ENCODE measurements at places on chromosomes 11 and 22.

DNA sequence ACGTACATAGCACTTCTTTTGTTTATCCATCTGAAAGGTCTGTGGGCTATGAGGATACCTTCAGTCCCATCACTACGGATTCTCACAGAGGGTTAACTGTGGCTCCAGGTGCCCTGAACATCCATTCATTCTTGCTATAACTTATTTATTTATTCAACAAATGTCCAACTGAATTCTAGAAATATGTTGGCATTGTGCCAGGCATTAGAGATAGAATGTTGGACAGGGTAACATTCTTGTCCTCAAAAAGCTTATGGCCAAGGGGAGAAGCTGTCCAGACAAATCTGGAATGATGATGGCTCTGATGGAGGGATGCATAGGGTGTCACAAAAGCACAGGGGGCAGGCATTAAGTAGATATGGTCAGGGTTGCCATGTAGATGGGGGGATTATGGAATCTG, 8.4 kb downstream of the OLFML1 start:
- DNase-seq, result no peak

DNA sequence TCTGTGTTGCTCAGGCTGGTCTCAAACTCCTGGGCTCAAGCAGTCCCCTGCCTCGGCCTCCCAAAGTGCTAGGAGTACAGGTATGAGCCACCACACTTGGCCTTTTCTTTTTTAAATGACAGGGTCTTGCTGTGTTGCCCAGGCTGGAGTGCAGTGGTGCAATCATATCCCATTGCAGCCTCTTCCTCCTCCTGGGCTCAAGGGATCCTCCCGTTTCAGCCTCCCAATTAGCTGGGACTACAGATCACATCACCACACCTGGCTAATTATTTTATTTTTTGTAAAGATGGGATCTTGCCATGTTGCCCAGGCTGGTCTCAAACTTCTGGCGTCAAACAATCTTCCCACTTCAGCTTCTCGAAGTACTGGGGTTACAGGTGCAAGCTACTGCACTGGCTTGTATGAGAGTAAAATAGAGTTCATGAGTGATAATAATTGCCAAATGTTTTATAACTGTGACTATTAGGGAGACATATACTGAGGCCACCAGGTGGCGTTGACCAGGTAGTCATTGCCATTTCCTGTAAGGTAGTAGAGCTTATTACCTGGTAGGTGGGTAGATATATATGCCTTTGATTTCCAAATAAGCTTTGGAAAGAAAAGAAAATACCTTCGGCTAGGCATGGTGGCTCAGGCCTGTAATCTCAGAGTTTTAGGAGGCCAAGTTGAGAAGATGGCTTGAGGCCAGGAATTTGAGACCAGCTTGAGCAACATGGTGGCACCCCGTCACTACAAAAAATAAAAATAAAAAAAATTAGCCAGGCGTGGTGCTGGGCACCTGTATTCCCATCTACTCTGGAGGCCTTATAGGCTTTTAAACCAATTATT, 5.4 kb downstream of the FDX1 start:
- DNase-seq, result no peak

DNA sequence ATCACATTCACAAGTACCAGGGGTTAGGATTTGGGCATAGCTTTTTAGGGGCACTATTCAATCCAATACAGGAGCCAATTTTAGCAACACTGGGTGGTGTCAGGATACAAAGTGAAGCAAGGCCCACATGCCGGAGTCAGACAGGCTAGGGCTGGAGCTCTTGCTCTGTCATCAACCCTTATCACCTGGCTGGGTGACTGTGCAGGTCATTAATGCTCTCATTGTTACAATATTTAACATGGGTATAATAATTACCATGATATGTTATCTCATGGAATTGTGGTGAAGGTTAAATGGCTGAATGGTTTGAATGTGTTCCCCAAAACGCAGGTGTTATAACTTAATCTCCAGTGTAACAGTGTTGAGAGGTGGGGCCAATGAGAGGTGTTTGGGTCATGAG, 143.3 kb upstream of the THY1 start:
- no peak for DNase-seq

DNA sequence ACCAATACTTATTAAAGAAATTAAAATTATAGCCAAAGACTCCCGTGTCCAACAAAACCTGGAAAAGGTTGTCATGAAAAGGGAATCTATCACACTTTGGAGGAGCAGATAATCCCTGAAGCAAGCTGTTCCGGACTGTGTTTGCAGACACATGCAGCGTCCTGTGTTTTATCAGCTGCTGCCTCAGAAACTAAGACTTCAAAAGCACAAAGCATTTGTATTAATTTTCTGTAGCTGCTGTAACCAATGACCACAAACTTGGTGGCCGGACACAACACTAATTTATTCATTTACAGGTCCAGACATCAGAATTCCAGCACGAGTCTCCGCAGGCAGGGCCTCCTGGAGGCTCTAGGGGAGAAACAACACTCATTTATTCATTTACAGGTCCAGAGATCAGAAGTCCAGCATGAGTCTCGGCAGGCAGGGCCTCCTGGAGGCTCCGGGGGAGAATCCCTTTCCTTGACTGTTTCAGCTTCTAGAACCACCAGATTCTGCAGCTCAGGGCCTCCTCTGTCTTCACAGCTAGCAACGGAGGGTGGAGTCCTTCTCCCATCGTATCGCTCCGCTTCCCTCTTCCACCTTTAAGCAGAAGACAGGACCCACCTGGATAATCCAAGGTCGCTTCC, 465.3 kb downstream of the BRD1 start:
- no peak for DNase-seq

DNA sequence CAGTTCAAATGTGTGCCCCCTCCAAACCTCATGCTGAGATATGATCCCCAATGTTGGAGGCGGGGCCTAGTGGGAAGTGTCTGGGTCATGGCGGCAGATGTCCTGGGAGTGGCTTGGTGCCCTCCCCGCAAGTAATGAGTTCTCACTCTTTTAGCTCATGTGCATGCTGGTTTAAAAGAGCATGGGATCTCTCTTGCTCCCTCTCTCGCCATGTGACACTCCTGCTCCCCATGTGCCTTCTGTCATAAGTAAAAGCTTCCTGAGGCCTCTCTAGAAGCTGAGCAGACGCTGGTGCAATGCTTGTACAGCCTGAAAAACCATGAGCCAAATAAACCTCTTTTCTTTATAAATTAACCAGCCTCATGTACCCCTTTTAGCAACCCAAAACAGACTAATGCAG, 98.8 kb downstream of the SGSM3 start:
- no peak for DNase-seq

GRCh38 chr11:43989162-43989981, 46.9 kb downstream of the C11orf96 start:
- no peak for DNase-seq

- DNase-seq, result no peak
Observed at GRCh38 chr11:83054904-83055380, 16.8 kb downstream of the RAB30 start.

- DNase-seq, result no peak
Observed at GRCh38 chr22:16957781-16958180, 50.2 kb downstream of the GAB4 start.

DNA sequence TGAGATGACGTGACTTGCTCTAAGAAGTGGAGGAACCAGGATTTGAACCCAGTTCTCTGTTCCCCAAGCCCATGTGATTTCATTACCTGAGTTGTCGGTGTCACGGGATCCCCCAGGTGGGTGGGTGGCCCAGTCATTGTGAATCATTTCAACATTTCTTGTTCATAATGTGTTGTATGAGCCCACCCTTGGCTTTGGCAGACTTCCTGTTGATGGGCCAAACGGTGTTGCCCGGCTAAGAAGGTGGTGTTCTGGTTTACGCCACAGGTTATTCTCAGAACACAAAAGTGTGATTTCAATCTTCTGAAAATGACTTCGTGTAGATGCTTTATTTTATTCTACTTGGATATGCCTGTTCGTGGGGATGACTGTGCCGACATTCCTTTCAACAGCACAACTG, 21.6 kb upstream of the ST14 start:
- DNase-seq, result no peak

DNA sequence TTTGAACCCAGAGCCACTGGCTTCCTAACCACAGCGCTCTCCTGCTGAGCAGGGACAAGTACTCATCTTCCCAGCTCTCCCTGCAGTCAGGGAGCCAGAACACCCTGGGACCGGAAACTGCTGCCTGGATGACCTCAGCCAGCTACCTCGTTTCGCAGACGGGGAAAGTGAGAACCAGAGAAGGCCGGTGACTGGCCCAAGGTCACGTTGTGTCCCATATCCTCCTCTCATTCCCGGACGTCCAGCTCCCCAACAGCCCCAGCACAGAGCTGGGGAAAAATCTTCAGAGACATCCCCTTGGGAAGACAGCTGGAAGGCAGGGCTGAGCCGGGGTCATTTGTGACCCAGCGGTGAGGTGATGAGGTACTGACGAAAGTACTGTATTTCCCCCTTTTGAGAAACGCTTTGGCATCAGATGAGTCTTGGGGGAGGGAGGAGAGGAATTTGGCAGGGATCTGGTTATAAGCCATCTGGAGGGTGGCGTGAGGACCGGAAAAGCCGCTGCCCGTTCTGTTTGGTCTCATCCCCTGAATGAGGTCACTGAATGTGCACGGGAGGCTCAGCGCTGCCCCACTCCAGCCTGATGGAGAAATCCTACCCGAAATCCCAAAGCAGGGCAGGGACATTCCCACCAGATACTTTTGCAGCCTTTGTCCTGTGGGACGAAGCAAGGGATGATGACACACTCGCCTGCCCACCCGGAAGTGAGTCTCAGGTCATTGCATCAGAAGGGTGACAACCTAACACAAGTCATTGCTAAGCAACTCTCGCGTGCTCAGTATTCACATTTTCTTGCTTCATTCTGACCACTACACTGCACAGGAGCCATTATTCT, 41.1 kb downstream of the LIF start:
- DNase-seq, result peak; percentile 75

DNA sequence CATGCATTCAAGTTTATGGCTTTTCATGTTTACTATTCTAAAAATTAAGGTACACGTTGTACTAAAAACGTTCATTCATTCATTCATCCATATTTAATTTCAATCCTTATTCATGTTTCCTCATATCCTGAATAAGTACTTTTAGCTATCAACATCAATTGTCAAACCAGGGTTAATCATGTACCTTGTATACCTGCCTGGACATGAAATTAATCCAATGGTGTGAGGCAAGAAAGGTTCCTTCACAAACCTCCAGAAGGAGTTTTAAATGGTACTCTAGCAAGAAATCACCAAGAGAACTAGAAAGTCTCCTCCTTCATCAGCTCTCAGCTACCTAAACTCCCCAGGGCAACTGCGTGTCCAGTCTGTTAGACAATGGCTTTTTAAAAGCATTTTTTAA, 33.4 kb downstream of the TMEM123 start:
- DNase-seq, result no peak

DNA sequence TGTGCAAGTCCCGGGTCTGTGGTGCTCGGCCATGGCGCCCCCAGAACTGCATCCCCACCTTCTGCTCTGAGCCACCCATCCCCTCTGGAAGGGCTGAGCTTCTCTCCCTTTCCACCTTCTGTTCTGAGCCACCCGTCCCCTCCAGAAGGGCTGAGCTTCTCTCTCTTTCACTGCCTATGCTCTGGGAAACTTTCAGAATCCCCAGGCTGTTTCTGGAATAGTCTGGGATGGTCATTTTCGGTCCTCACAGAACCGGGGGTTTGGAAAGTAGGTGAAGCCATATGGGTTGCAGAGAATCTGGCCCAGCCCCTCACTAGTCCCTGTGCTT, 3.4 kb upstream of the BID start:
- DNase-seq, result no peak

GRCh38 chr11:14414470-14415461, 55.8 kb upstream of the RRAS2 start:
- no peak for DNase-seq

DNA sequence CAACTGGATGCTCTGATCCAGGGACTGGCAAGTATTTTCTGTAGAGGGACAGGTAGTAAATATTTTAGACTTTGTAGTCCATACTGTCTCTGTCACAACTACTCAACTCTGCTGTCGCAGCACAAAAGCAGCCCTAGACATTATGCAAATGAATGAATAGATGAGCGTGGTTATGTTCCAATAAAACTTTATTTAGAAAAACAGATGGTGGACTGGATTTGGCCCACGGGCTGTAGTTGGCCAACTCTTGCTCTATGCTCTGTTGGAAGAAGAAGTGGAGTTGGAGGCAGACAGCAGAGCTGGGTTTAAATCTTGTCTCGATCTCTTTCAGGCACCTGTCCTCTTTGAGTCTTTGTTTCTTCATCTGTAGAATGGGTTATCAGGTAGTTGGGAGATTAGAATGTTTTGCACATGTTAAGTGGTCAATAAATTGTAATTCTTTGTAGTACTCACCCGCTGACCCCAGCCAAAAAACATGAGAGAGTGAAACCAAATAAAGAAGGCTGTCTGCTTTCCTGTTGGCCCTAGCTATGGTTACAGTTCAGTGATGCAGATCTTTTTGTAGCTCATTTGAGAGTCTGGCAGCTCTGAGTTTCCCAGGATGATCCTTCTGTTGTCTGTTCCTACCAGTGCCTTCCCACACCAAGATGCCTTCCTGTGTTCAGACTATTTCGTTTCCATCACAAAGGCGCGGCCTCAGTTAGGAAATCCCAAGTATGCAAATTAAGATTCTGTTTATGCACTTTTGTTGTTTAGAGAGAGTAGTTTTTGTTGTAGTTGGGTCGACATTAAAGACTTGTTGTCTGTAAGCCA, 198.1 kb upstream of the SEZ6L start:
- DNase-seq, result no peak

DNA sequence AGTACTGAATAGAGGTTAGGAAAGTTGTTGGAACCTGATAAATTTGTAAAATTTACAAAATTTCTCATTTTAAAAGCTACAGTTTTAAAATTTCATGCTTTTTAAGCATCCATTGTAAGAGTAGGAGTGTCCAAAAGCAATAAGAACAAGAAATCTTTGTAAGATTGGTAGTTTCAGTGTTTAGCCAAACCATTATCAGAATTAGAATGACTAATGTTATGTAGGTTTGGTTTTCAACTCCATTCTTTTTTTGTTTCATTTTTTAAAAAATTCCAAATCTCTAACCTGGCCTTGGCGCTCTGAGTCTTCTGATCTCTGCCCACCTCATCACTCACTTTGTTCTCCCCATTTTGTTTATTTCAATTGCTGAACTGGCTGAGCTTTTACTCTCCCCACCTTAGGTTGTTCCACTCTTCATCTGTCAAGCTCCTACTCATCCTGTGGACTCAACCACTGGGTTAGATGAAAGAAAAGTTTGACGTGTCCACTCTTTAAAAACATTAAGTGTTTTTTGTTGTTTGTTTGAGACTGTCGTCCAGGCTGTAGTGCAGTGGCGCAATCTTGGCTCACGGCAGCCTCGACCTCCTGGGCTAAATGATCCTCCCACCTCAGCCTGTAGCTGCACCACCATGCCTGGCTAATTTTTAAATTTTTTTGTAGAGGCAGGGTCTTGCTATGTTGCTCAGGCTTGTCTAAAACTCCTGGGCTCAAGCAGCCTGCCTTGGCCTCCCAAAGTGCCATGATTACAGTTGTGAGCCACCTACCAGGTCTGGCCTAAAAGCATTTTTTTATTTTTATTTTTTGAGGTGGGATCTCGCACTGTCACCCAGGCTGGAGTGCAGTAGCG, 14.0 kb downstream of the EP300 start:
- no peak for DNase-seq

Measured in T1000 (cell line).